IPS-NIHi11 (cell line): ENCODE measurements at places on chromosomes 6 and 20.

- no peak for DNase-seq
Observed at GRCh38 chr20:24458436-24458835, 11.0 kb upstream of the SYNDIG1 start.

DNA sequence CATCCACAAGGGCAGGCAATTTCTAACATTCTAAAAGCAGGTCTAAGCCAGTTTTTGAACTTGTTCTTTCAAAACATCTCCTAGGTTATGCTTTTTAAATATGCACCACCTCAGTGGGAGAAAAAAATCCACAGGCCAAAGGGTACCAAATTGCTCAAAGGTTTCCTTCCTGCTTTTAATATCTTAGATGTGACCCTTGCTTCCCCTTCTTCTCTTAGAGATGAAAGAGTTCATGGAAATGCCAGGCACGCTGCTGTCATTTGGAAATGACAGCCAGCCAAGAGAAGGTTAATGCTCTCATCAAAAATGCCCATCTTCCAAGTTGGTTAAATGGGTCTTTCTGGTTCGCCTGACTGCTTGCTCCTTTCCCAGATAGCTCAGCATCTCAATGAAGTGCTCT, 497.1 kb downstream of the CD83 start:
- DNase-seq = no peak

DNA sequence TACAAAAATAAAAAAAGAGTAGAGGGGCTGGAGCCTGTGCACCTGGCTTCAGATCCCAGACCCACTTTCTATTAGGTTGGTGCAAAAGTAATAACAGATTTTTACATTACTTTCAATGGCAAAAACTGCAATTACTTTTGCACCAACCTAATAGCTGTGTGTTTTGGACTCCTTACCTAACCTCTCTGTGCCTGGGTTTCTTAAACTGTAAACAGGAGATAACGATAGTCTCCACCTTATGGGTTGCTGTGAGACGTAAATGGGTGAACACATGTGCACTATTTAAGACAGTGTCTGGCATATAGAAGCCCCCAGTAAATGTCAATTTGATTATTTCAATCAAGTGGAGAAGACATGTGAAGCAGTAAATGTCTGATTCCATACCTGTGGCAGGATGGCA, 89.7 kb downstream of the TFAP2C start:
- no peak for DNase-seq

DNA sequence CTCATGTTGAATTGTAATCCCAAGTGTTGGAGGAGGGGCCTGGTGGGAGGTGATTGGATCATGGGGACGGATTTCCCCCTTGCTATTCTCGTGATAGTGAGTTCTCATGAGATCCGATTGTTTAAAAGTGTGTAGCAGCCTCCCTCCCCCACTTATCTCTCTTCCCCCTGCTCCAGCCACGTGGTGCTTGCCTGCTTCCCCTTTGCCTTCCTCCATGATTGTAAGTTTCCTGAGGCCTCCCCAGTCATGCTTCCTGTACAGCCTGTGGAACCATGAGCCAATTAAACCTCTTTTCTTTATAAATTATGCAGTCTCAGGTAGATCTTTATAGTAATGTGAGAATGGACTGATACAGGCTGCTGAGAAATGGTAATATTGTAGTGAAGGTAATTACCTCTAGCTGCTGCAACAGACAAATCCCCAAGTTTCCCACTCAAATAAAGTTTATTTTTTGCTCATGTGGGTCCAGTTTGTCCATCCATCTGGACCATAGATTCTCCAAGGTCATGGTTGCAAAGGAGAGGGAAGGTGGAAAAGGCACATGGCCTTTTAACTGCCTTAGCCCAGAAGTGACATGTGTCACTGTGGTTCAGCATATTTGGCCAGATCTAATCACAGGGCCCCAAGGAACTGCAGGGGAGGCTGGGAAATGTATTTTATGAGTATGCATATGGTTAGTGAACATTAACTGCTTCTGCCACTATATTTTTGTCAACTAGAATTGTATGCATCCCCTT, 89.2 kb downstream of the TRMT11 start:
- DNase-seq = no peak

- no peak for DNase-seq
Observed at GRCh38 chr20:36439731-36440072, 101.6 kb upstream of the MYL9 start.

- no peak for DNase-seq
Observed at GRCh38 chr20:23111307-23111943, 25.3 kb upstream of the CD93 start.
